Uterine smooth muscle cell (primary cell): ENCODE measurements at places on chromosomes 11 and 22. TPM values are rescaled to one million over a fixed set of nuclear protein-coding genes. Genes with fewer than 3 reads are reported as not detected.

The MMP8 gene
- 0.11 TPM in 1 of 2 replicates, not detected in the other for total RNA-seq

The LRRC74B gene
- under 0.01 TPM in 1 of 2 replicates, not detected in the other for total RNA-seq

The KRTAP5-1 gene
- not detected in 2 replicates for total RNA-seq

The ILK gene
- total RNA-seq = 248 and 367 TPM in 2 replicates

The SHISAL1 gene
- total RNA-seq = 14.6 and 14.9 TPM in 2 replicates
